OCI-LY7 (cell line): ENCODE measurements at places on chromosomes 3 and 15. TPM values are rescaled to one million over a fixed set of nuclear protein-coding genes. Genes with fewer than 3 reads are reported as not detected.

The PARL gene
- 68.2 and 69.3 TPM in 2 replicates for total RNA-seq

The AGBL1 gene
- not detected in 2 replicates for total RNA-seq

The BLM gene
- total RNA-seq: 51.8 and 55.4 TPM in 2 replicates

DNA sequence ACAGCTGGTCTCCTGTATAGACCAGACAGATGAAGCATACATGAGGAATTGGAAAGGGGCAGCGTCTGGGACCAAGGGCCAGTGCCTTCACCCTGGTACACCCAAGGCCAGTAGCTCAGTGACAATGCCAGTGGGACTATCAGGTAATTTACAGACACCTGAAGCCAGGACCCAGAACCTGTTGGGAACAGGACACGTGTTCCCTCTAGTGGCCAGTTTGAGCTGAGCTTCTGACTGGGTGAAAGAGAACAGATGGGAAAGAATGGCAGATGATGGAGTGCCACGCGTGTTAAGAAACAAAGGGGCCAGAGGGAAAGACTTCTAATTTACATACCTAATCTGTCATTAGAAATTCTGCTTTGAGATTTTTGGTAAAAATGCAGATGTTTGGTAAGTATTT lies 5.1 kb upstream of the SLC25A38 start:
- DNase-seq: peak; percentile 77

- DNase-seq: no peak
These were observed 777 bp downstream of the LOXL1 start for GRCh38 chr15:73927003-73927475.

DNA sequence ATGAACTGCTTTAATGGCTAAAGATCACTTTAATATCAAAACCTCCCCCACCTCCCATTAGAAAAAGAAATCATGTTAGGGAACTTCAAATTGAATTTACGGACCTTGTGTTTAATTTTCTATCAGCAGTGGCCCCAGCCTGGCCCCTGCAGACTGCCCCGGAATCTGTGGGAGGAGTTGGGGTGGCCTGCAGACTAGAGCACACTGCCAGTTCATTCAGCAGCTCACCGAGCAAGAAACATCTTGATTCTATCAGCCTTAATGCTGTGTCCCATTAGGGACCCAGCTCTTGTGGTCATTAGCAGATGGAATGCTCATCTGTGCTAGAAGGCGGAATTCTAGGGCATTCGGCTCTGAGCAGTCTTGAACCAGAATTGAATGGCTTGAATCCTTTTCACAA lies 54.2 kb downstream of the FLNB start:
- no peak for DNase-seq

DNA sequence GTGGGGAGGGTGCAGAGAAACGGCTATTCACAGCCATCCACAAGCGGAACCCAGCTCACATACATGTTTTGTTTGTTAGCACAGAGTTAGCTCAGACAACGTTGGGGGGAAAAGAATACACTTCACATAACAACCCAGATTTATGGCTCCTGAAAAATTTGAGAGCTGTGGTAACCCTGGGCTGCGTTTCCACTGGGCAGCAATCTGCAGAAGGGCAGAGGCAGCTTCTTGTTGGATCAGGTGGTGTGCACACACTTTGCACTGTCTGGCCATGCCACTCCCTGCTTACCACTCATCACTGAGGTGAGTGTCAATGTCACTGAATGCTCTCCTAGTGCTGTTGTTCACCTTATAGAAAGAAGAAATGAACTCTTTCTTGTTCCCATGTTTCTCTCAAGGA lies 299.8 kb upstream of the SOX14 start:
- DNase-seq: no peak

- DNase-seq: no peak
These were observed 563.1 kb downstream of the GRM7 start for GRCh38 chr3:7423995-7424394.

GRCh38 chr15:92001307-92001706 lies 147.8 kb downstream of the SLCO3A1 start:
- DNase-seq: no peak

- no peak for DNase-seq
These were observed 88.1 kb downstream of the MEX3B start for GRCh38 chr15:81957698-81958097.

DNA sequence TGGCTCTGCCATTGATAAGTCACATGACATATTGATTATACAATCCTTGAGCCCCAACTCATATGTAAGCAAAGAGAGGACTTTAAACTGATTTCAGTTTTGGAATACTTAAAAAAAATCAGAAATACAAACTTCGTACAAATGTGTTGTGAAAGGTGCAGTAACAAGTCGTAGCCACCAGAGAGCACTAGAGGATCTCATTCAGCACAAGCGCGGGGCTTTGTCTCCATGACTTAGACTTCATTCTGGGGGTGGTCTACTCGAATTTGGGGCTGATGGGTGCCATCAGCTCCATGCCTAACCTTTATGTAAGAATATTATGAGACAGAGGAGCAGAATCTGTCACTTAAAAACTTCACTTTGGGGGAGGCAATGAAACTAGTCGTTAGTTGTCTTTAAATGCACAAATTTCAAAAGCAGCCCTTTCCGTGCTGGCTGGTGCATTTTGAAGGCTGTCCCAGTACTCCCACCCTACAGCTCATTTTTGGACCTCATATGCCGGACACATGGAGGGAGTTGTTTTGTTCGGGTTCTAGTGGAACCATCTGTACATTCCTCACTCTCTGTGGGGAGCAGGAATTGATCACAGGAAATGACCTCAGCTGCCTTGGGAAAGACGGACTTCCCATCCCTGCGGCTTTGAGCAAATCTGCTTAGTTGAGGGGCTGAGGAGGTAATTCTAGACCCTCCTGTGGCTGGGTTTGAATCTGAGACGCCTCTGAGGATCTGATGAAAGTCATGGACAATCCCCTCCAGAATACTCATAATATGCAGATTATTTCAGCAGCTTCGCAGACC lies 27.5 kb upstream of the MASP1 start:
- DNase-seq: peak; percentile 69
